Stimulated activated CD8-positive, alpha-beta memory T cell treated with anti-CD3 and anti-CD28 coated beads, Interleukin-4, amount 100 ng/mL, for 4 hours (primary cell): ENCODE measurements at places on chromosomes 1 and 21.

DNA sequence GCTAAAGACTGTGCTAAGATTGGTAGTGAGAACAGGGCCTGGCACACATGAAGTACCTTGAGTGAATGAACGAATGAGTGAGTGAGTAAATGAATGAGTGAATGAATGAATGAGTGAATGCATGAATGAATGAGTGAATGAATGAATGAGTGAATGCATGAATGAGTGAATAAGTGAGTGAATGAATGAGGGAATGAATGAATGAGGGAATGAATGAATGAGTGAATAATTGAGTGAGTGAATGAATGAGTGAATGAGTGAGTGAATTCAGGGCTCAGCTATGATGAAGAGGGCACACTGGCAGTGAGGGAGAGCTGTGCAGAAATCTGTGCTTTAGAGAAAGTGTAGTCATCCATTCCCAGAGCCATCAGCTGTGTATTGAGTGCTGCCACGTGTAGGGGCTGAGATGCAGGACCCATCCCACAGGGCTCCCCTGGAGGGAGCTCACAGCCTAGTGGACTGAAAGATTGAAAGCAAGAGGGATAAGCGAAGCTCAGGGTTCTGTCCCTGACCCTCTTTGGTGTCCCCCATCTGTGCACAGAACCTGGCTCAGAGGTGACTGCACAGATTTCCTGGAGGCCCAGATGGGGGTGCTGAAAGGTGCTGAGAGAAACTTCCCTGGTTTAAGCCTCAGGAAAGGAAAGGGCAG, 217.9 kb upstream of the VAMP3 start:
- DNase-seq: no peak

GRCh38 chr1:93029317-93029716, 49.8 kb upstream of the MTF2 start:
- no peak for DNase-seq

DNA sequence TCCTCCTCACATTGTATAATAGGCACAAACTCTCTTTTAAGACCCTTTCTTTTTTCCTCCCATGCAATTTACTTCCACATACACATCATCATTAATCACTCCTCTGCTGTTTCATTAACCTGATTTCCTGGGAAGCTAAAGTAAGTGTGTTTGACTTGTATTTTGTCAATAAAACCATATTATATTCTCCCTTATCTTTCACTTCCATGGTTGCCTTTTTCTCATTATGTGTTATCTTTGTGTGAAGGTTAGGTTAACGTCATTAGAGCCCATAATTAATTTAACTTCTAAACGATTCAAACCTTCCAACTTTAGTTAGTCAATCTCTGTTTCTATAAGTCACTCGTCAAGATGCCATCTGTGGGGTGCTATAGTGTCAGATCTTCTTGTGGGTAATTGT, 313.0 kb downstream of the PAPPA2 start:
- no peak for DNase-seq

DNA sequence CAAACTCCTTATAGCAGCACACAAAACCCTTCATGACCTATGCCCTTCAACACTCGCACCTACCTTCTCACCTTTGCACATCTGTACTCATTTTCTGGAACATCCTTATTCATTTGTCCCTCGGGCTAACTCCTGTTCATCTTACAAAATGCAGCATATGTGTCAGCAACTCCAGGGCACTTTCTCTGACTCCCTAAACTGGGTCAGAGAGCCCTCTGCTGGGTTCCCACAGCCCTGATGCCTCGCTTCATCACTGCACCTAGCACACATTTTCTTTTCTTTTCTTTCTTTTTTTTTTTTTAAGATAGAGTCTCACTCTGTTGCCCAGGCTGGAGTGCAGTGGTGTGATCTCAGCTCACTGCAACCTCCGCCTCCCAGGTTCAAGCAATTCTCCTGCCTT, 54.0 kb downstream of the RAB3B start:
- DNase-seq: no peak

DNA sequence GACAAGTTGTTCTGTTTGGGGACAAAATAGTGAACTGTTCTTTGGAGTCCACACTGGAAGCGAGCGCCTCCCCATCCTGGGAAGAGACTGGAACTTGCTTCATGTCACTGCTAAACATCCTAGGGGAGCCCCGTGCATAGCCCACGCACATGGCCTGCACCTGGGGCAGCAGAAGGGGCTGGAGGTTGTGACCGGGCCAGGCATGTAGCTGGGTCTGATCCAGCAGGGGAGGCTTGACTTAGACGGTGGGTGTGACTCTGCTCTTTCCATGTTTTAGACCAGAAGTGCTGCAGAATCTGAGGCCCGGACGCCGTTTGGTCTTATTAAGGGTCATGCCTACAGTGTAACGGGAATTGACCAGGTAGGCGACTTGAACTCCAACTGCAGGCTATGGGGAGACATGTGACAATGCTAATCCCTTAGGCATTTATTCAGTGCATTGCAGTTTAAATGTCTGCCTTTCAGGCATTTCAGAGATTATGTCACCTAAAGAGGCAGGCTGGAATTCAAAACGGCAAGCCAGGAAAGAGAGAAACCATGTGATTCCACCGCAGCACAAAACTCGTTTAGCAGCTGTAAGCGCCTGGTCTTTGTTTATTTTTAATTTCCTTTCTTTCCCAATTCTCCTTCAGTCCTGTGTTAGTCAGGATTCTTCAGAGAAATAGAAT, 21.8 kb downstream of the CAPN9 start:
- no peak for DNase-seq

DNA sequence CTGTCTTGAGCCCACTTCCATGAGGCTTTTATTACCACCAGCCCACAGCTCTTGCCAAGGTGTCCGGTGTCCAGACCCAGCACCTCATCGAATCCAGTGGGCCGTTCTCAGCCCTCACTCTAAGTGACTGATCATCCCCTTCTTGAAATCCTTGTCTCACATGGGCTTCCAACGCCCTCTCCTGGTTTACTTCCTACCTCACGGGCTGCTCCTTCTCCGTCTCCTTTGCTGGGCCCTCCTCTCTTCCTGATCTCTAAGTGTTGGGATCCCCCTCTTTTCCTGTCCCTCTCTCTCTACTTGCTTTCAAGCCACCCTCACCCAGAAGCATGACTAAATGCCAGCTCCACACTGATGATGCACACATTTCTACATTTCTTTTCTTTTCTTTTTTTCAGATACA, 9.0 kb upstream of the RHBG start:
- no peak for DNase-seq

- no peak for DNase-seq
These were observed 27.0 kb upstream of the TIAM1 start for GRCh38 chr21:31370893-31371544.

- no peak for DNase-seq
These were observed 7.5 kb upstream of the FMO3 start for GRCh38 chr1:171083222-171083621.

DNA sequence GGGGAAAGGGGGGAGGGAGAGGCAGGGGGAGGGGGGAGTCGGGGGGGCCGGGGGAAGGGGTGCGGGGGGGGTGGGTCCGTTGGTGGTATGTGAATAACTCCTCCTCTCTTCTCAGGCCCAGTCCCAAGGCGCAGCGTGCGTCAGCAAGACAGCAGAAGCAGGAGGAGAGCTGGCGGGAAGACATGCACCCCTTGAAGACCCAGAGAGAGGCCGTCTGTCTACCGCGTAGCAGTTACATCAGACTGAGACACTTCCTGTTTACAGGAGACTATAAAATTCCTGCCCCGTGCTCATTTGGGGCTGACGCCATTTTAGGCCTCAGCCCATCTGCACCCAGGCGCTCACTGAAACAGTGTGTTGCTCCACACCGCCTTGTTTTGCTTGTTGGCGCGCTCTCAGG, 55.3 kb downstream of the SETD4 start:
- DNase-seq: no peak
